Hematopoietic multipotent progenitor cell treated with erythropoietin and hydrocortisone succinate and interleukin-3 and kit ligand, for 8 days (in vitro differentiated cells): ENCODE measurements at places on chromosomes 5 and 9.

- DNase-seq = no peak
Measured at GRCh38 chr5:17436761-17437221, 61.2 kb upstream of the TAF11L2 start.

DNA sequence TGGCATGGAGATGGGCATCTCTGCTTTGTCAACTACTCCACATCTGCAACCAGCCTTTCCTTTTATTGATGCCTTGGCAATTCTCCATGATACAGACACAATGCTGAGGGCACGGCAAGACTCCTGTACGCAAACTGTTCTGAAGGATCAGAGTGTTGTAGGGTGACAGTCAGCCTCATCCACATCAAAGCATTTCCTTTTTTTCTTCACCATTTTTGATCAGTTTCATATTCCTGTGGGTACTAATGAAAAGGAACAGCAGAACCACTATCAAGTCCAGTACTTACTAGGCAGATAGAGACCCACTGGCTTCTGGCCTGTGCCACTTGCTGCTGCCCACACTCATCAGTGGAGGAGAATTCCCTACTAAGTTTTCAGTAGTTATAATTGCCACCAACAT is 181.6 kb downstream of the PALM2AKAP2 start:
- no peak for DNase-seq

DNA sequence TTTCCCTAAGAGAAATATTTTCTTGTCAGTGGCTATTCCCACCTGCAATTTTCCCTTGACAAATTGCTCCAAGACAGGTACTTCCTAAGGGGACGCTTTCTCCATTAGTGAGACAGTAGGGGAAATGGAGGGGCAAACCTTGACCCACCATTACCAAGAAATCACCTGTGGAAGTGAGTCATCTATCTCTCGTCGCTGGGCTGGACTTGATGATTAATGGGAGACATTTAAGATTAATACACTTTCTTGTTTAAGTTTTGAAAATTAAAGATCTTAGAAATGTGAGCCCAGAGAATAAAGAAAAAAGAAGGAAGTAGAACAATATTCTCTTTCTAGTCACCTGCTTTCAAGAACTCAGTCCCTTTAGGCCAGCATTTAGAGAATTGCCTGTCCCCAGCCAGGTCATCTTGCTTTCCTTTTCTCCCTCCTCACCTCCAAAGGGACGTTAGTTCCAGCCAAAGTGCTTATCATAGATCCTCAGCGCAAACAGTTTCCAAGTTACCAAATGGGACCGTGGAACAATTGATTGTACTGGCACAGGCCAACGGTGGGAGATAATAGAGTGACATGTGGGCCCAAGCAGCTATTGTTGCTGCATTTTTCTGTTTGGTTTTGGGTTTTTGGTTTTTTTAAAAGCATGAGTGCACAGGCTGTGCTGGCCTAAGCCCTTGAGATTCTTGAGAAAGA is 284.4 kb downstream of the ENC1 start:
- DNase-seq = no peak

- DNase-seq = no peak
Measured at GRCh38 chr5:93601802-93602155, 18.8 kb downstream of the NR2F1 start.

DNA sequence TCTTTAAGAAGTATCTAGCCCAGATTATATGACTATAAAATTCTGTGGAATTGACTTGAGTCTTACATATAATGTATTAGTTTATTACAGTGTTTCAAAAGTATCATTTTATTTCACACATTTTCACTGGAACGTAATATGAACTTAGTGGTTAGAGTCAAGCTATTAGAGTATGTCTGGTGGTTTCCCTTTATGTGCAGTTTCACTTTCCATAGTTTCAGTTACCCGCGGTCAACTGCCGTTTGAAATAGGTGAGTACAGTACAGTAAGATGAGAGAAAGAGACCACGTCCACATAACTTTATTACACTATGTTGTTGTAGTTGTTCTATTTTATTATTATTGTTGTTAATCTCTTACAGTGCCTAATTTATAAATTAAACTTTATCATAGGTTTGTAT is 50.5 kb downstream of the COMMD10 start:
- no peak for DNase-seq

- DNase-seq = peak; percentile 60
Measured at GRCh38 chr5:78508186-78508765, 140.3 kb downstream of the LHFPL2 start.

GRCh38 chr5:79762929-79763328 is 73.3 kb downstream of the CMYA5 start:
- DNase-seq = no peak

DNA sequence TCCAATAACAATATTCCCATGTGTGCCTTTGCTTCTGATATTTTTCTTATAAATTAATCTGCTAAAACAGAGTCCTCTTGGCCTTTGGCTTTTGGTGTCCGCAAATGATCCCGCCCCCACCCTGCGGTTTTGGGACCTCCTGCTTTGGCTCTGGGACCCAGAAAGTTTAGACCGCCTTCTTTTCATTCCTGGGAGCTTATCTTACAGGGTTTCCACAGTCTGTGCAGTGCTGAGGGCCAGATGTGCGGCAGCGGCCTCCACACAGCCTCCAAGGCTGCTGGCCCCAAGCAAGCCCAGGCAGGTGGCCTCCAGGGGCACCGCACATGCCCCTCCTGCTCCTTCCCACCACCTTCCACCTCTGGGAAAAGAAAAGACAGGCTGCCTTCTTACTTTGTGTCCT is 191.5 kb downstream of the ERCC6L2 start:
- no peak for DNase-seq

- no peak for DNase-seq
Measured at GRCh38 chr9:131804826-131805225, 65.0 kb upstream of the RAPGEF1 start.

GRCh38 chr5:179768326-179769085 is 25.3 kb upstream of the LTC4S start:
- DNase-seq = no peak

- DNase-seq = peak; percentile 45
Measured at GRCh38 chr9:97307091-97307490, 368 bp upstream of the CCDC180 start.

- DNase-seq = no peak
Measured at GRCh38 chr5:149605354-149605997, 24.2 kb downstream of the ARHGEF37 start.

GRCh38 chr5:154214371-154215106 is 24.0 kb downstream of the GALNT10 start:
- no peak for DNase-seq

DNA sequence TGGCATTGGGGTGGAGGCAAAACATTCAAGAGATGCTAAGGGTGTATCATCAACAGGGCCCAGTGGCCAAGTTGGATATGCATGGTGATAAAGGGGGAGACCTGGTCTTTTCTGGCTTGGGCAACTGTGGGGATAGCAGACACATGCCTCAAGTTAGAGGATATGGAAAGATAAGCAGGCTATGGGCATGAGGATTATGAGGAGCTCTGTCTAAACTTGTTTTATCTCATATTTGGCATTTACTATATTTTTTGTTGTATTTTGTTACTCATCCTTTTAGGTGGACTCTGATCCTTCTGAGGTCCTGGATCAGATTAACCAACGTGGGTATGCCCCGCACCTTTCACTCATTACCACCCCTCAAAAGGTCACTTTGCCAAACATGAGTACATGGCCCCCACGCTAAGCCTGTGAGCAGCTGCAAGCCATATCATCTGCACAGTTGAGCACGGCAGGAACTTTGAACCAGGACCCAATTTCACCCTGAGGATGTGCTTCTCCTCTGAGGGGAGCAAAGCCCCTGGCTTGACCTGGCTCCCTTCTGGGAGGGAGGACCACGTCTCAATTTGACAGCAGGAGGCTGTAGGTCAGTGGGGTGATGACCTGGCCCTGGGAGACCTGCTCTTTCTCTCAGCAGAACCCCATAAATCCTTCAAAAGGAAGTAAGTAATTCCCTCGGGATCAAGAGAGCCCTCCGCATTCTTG is 71.1 kb upstream of the CD180 start:
- DNase-seq = no peak

DNA sequence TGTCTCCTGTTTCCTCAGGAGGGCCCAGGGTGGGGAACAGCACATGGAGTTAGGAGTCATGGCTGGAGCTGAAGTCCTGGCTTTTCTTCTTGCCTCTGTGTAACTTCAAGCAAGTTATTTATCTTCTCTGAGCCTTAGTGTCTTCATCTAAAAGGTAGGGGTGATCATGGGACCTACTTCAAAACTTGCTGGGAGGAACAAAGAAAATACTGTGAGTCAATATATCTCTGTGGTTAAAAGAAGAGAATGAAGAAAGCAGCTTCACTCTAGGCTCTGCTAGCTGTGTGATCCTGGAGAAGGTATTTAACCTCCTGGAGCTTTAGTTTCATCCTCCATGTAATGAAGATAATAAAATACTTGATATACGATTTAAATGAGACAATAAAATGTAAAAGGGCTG is 26.5 kb downstream of the AFAP1L1 start:
- no peak for DNase-seq

DNA sequence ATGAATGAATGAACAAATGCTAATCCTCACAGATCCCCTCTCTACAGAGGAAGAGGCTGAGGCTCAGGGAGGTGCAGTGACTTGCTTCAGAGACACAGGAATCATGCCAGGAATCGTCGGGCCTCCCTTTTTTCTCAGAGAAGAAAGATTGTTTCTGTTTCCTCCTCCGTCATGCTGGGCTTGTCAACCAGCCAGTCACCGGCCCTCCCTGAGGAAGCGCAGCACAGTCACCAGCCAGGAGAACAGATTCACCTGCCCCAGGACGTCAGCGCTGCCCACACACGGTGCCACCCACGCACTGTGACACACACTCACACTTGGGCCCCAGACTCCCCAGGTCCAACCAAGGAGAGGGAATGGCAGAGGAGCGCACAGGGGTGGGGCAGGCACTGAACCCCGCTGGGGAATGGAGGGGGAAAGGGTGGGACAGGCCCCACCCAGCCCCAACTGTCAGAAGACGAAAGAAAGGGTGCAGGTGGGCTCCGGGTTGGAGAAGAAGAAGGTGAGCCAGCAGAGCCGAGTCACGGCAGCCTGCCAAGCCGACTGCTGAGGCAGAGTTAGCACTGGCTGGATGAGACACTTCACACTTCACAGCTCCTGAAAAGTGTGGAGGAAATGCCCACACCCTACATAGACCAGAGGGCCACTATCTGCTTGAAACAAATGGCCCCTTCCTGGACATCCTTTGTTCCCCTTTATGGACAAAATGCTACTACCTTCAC is 13.8 kb upstream of the ERGIC1 start:
- no peak for DNase-seq

- no peak for DNase-seq
Measured at GRCh38 chr9:27599870-27600238, 26.6 kb upstream of the C9orf72 start.

DNA sequence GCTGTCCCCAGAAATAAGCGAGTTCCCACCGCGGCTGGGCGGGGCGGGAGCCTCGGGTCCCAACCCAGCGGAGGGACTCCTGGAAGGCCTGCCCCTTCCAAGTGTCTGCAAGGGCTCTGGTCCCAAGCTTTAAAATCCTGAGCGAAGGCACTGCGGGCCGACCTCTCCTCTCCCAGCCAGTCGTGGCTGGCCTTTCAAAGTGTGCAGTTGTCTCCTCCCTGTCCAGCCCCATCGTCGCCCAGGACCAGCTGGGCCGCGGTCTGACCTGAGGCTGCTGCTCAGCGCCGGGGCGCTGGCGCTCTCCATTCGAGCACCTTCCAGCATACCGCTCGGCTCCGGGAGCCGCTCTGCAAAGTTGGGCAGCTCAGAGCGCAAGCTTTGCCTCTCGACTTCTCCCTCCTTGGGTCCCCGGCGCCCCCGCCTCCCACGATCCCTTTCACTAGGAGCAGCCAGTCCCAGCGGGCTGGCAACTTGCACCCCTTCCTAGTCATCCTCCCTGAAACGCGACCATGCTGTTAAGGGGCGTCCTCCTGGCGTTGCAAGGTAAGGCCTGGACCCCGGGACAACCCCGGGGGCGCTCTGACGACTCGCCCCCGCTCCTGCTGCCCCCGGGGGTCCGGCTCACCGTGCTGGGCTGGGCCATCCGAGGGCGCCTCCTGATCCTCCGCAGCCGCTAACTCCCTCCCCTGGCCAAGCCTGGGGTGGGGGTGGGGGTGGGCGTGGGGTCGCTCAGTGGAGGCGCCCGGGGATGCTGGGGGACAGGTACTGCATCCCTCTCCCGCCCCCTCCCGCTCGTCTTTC is at the start of gene MAMDC2:
TSS of gene MAMDC2 (plus strand) at position 160 of the 801 bp plus-strand sequence. CDS start at position 510, 350 bp downstream.
- DNase-seq = no peak

DNA sequence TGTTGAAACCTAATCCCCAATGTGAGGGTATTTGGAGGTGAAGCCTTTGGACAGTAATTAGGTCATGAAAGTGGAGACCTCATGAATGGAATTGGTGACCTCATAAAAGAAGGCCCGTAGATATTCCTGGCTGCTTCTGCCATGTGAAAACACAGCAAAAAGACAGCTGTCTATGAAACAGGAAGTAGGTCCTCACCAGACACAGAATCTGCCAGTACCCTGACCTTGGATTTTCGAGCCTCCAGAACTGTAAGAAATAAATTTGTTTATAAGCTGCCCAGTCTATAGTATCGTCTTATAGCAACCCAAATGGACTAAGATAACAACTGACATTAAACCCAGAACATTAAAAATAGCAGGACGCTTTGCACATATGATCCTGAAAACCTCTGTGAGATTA is 371.1 kb downstream of the SPOCK1 start:
- DNase-seq = no peak

GRCh38 chr5:148849461-148849860 is 23.1 kb downstream of the ADRB2 start:
- DNase-seq = peak; percentile 7

- DNase-seq = peak; percentile 11
Measured at GRCh38 chr5:83035373-83036100, 41.7 kb downstream of the TMEM167A start.
